Uterine smooth muscle cell (primary cell): ENCODE measurements at places on chromosomes 6 and 20. TPM values are rescaled to one million over a fixed set of nuclear protein-coding genes. Genes with fewer than 3 reads are reported as not detected.

Gene TGM3
- not detected in 2 replicates for total RNA-seq

Gene TBXT
- total RNA-seq: not detected in 2 replicates

Gene SPATS1
- not detected in 2 replicates for total RNA-seq

Gene CGA
- 0.77 TPM in 1 of 2 replicates, not detected in the other for total RNA-seq

Gene PAK5
- total RNA-seq: not detected in 2 replicates

Gene ATP6V1G2
- 2.0 and 3.0 TPM in 2 replicates for total RNA-seq

Gene UBE2C
- total RNA-seq: 17.6 and 46.8 TPM in 2 replicates

Gene OR12D3
- not detected in 2 replicates for total RNA-seq

Gene PDYN
- not detected in 2 replicates for total RNA-seq

Gene MDC1
- total RNA-seq: 4.6 and 13.2 TPM in 2 replicates

Gene SYCP2L
- total RNA-seq: not detected in 2 replicates

Gene RCAN2
- total RNA-seq: 0.77 and 1.5 TPM in 2 replicates

Gene UFL1
- total RNA-seq: 44.3 and 48.4 TPM in 2 replicates

Gene FABP7
- not detected in 2 replicates for total RNA-seq

Gene ECI2
- 113 and 223 TPM in 2 replicates for total RNA-seq

Gene TRERF1
- total RNA-seq: 4.1 and 7.2 TPM in 2 replicates

Gene RWDD1
- 27.0 and 27.4 TPM in 2 replicates for total RNA-seq

Gene CST4
- 0.22 and 0.75 TPM in 2 replicates for total RNA-seq

Gene CHRNA4
- not detected in 2 replicates for total RNA-seq

Gene PREP
- total RNA-seq: 16.3 and 23.1 TPM in 2 replicates

Gene FRS3
- 1.5 TPM in 2 replicates for total RNA-seq

Gene ABCC10
- total RNA-seq: 18.4 and 24.6 TPM in 2 replicates

Gene AKAP12
- total RNA-seq: 114 and 117 TPM in 2 replicates

Gene RBM24
- 7.0 and 7.6 TPM in 2 replicates for total RNA-seq

Gene HLA-DQA1
- not detected in 2 replicates for total RNA-seq

Gene BTNL2
- not detected in 2 replicates for total RNA-seq
